ENCODE measurements at places on chromosomes 3 and 15.

DNA sequence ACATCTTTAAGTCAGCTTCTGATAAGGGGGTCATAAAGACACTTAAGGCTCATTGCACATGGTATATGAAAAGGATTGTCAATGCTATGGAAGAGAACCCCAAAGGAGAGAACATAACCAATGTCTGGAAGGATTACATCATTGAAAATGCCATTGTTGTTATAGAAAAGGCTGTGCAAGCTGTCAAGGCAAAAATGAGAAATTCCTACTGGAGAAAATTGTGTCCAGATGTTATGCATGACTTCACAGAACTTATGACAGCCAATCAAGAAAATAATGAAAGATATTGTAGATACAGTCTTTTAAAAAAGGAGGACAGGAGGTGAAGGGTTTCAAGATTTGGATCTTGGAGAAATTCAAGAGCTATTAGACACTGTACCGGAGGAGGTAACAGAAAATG, 96.3 kb upstream of the MBNL1 start:
- no peak for DNase-seq

DNA sequence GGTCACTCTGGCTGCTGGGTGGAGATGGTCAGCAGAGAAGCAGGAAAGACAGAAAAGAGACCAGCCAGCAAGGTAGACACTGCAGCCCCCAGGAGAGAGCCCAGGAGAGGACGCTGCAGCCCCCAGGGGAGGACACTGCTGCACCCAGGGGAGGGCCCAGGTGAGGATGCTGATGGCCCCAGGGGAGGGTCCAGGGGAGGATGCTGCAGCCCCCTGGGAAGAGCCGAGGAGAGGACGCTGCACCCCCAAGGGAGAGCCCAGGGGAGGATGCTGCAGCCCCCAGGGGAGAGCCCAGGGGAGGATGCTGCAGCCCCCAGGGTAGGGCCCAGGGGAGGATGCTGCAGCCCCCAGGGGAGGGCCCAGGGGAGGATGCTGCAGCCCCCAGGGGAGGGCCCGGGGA, 196.7 kb upstream of the NSMCE3 start:
- DNase-seq, result no peak

DNA sequence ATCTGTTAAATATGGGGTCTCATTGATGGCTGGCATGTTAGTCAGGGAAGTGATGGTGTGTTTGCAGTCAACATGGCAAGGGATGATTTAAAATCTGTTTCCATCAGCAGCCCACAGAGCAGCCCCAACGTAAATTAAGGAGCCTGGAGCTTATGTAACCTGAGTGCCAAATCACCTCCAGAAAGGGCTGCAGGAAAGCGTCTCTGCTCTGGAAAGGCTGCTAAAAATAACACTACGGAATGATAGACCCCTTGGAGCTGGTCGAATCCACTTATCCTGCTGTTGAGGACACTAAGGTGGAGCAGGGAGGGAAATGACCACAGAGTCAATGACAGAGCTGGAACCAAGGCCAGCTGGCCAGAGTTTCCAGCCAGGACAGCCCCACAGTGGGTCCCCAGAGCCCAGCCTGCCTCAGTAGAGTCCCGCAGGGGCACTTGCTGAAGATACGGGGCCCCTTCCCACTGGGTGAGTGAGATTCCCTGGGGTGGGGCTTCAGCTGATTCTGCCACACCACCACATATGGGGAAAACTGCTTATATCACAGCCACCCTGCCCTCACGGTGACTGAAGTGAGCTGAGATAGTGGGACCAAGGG, 63.5 kb downstream of the EPHB1 start:
- no peak for DNase-seq

- no peak for DNase-seq
Observed at GRCh38 chr15:98151096-98151495, 190.6 kb downstream of the ARRDC4 start.

GRCh38 chr3:122356402-122356801, 26.6 kb downstream of the MIX23 start:
- no peak for DNase-seq

DNA sequence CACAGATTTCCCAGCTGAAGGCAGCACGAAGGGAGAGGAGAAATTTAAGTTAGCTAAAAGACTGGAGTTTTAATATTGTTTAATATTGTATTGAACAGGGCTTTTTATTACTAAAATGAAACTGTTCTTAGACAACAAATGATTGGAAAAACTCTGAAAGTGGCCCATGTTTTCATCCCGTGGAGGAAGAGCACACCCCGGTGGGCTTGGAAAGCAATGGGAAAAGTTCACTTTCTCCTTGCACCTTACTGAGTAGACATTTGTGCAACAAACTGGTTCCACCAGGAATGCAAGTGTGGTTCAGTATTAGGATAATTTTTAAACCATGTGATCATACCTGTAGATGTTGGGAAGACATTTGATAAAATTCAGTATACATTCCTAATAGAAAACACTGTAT, 8.2 kb upstream of the ESYT3 start:
- no peak for DNase-seq

DNA sequence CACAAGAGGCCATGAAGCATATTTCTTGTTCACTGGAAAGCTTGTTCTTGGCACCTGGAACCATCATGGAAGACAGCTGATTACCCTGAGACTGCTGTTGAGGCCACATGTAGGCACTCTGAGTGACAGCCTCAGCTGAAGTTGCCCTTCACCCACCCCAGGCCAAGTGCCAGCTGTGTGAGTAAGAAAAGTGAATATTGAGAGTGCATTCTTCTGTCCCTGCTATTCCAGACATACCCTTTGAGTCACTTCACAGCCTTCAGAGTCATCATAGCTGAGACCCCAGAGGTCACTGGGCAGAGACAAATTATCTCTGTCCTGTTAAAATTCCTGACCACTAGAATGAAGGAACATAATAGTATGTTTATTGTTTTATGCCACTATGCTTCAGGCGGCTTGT, 79.6 kb downstream of the NFKBIZ start:
- no peak for DNase-seq

DNA sequence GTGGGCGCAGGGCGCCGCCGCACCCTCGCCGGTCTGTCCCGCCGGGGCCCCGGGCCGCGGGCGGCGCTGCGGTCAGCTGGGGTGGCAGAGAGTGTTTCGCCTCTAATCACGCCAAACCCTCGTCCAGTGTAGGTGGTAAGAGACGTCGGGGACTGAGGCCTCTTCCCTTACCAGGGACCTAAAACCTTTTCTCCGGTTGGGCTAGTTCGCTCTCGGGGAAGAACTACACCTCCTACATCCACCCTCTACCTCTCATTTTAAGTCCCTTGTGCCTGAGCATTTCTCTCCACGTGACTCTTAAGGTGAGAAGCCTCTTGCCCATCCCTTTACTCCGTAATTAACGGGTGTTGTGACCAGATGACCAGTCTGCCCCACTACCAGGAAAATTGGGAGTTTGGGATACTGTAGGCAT, 520 bp downstream of the TMEM42 start:
- DNase-seq, result no peak

DNA sequence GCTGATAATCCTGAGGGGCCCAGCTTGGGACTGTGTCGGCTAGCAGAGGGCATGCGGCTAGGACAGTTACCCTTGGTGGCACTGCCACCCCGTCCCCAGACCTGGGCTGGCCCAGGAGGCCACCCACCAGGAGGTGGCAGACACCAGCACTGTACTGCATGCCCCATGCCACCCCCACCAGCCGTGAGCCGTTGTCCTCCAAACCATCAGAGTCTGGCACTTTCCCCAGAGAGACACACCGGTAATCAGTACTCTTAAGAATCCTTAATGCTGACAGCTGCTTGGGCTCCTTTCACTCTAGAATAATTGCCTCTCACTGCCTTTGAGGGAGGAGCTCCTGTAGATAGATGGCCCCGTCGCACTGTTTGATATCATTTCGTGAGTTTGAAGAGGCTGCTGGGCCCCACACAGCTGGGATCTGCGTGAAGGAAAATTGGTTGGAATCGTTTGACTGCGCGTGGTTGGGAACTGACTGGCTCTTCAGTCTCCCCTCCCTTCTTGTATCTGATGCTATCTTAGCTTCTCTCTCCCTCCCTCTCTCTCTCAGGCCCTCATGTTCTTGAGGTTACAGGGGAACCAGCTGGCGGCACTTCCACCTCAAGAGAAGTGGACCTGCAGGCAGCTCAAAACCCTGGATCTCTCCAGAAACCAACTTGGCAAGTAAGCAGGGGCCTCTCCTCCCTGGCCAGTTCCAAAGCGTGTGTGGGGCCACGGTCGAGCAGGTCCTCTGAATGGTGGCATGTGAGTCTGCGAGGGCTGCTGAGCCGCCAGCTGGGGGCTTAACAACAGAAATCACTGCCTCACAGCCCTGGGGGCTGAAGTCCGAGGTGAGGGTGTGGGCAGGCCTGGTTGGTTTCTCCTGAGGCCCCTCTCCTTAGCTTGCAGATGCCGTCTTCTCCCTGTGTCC, 94.9 kb downstream of the LRRK1 start:
- no peak for DNase-seq

GRCh38 chr3:20604659-20605058, 418.7 kb upstream of the SGO1 start:
- no peak for DNase-seq

GRCh38 chr3:189270248-189270832, 98.6 kb downstream of the TPRG1 start:
- no peak for DNase-seq

DNA sequence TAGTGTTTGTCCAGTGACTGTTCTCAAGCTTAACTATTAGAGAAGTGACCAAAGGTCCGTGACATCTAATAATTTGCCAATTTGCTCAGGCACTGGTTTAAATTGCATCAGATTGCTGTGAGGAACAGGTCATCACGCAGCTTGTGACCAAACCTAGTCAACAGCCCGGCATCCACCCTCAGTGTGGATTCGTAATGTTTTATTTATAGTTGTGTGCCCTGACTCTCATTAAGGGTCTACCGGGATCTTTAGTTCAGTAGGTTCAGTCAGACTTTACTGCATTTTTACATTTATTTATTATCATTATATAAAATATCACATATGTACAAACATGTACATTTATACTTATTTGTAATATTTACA, 46.4 kb upstream of the PGPEP1L start:
- DNase-seq, result no peak

DNA sequence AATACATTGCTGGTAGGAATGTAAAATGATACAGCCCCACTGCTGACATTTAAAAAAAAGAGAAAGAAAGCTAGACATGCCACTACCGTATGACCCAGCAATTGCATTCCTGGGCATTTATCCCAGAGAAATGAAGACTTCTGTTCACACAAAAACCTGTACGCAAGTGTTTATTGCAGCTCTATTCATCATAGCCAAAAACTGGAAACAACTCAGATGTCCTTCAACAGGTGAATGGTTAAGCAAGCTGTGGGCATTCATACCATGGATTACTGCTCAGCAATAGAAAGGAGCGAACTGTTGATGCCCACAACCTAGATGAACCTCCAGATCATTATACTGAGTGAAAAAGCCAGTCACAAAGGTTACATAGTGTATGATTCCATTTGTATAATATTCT, 132.5 kb downstream of the MAP2K5 start:
- DNase-seq, result no peak

GRCh38 chr15:55257938-55258337, 31.7 kb downstream of the RAB27A start:
- no peak for DNase-seq

DNA sequence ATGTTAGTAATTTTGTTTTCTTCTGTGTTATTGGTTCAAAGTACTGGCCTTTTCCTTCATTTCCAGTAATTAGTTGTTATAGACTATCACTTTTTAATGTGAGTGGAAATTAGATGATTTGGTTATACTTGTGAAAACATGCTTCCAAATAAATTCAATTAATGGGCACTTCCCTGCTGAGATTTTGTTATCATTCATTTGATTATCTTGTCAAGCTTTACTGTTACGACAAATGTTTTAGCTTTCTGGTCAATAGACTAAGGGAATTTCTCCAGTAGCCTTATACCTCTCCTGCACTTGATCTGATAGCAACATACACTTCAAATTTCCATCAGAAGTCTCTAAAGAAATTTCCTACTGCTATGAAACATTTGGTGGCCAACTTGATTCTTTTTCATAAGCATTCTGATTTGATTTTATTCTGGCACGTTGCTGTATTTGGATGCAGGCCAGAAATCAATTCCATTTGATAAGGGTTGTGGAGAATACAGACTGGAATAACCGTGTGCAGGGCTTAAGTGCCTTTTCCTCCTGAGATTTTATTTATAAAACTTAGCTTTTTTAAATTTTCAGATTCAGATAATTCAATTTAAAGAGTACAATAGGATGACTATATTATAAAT, 573.8 kb upstream of the NAALADL2 start:
- no peak for DNase-seq

GRCh38 chr15:83842281-83842680, 188.4 kb downstream of the ADAMTSL3 start:
- DNase-seq, result no peak

DNA sequence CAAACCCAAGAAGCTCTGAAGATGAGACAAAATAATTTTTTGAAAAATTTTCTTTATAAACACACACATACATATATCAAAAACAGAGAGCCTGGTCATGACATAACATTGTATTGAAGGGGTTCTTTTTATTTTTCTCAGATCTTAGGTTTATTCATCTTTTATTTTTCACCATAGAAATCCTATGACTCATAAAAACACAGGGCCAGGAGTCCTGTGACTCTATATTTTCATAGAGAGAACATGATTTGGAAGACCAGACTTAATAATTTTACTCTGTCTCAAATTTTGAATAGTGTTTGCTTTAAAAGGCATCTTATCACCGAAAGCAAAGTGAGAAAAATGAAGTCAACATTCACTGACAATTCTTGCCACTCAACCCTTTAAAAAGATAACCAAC, 57.7 kb downstream of the SUCNR1 start:
- DNase-seq, result no peak

DNA sequence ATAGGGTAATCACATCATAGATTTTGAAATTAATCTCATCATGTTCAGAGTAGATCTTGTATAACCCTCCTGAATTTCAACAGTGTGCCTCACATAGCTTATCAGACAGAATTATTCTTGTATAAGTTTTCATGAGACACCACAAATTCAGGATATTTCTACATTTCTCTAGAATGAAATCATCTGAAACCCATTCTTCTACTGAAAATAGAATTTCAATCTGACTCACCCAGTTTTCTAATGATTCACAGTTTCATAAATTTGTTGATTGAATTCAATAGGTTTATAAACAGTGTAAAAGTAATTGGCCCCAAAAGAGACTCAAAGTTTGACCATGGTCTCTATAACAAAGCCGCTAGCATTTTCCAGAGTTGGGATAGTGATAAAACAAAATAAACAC, 1082.6 kb upstream of the EPHA6 start:
- DNase-seq, result no peak

DNA sequence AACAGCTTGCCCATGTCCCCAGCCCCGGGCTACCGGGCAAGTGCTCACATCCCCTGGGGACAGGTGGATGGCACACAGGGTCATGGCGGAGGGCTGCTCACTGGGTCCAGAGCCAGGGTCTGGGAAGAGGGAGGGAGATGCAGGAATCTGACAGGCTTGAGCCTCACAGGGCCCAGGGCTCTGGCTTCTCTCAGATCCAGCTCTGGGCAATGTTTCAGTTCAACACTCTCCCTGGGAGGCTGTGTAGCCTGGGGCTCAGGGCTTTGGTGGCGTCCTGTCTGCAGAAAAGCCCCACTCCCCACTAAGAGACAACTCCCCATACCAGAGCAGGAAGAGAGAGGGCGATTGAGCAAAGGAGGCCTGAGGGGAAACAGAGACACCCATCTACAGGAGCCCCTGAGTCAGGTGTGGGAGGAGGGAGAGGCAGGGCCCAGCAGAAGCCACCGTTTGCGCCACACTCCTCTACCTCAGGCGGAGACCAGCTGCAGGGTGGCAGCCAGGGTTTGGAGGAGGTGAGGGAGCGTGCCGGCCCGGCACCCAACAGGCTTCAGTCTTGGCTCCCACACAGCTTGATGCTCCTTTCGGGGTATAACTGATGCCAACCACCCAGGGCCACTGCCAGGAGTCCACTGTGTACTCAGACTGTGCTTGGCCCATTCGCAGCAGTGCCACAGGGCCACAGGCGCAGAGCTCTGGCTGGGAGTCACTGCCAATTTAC, 16.8 kb upstream of the SRP14 start:
- DNase-seq, result no peak

All from activated CD4-positive, alpha-beta T cell treated with anti-CD3 and anti-CD28 coated beads, Interleukin-2, amount 50 U/mL, for 24 hours (primary cell).